ENCODE measurements at places on chromosomes 4 and X.

DNA sequence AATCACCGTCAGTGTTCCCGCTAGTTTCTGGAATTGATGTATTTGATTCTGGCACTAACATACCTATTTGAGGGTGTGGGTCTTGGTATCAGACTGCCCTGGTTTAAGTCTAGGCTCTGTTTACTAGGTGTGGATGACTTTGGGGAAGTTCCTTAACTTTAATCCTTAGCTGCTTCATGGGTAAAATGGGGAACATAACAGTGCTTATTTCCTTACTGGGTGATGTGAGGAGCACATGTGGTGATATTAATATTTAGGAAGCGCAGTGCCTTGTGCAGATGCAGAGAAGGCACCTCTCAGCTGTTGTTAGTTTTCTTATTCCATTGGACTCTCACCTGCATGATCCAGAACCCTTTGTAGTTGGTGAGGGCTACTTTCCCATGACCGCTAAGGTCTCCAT is 17.1 kb downstream of the RNF4 start:
- no peak for DNase-seq

DNA sequence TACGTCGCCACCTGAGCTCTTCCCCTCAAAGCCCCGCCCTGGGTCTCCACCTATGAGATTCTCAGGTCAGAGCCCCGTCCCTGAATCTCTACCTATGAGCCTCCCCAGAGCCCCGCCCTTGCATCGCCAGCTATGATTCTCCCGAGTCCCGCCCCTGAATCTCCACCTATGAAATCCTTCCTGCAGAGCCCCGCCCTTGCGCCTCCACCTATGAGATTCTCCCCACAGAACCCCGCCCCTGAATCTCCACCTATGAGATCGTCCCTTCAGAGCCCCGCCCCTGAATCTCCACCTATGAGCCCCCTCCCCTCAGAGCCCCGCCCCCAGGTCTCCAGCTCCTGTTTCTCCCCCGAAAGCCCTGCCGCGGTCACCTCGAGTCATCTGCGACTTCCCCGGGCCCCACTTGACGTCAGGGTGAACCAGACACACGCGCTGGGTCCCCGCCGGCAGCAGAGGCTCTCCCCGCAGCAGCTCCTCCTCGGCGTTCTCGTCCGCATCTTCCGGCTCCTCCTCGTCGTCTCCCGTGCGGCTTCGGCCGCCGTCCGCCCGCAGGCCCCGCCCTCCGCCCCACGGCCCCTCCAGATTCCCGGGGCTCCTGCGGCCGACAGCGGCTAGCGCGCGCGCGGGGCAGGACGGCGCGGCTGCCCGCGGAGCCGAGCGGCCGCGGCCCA is 393 bp downstream of the GTPBP6 start:
- peak; percentile 99 for DNase-seq

DNA sequence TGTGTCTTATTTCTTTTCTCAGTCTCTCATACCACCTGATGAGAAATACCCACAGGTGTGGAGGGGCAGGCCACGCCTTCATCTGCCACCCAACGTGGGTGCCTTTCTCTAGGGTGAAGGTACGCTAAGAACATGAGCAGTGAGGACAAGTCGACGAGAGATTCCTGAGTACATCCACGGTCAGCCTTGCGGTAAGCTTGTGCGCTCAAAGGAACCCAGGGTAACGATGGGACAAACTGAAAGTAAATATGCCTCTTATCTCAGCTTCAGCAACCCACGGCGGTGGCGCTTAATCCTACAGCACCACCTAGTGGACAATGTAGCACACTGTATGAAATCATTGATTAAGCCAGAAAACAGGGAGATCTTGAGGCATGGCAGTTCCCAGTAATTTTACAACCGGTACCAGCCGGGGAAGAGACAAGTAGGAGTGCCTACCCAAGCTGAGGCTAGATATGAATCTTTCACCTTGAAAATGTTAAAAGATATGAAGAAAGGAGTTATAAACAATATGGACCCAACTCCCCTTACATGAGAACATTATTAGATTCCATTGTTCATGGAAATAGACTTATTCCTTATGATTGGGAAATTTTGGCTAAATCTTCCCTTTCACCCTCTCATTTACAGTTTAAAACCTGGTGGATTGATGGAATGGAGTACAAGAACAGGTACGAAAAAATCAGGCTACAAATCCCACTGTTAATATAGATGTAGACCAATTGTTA is 63.0 kb downstream of the ZNF732 start:
- DNase-seq = no peak

- no peak for DNase-seq
Measured at GRCh38 chrX:120749141-120749846, 119.4 kb upstream of the C1GALT1C1 start.

- peak; percentile 51 for DNase-seq
Measured at GRCh38 chr4:1469607-1470392, 63.6 kb upstream of the NKX1-1 start.

DNA sequence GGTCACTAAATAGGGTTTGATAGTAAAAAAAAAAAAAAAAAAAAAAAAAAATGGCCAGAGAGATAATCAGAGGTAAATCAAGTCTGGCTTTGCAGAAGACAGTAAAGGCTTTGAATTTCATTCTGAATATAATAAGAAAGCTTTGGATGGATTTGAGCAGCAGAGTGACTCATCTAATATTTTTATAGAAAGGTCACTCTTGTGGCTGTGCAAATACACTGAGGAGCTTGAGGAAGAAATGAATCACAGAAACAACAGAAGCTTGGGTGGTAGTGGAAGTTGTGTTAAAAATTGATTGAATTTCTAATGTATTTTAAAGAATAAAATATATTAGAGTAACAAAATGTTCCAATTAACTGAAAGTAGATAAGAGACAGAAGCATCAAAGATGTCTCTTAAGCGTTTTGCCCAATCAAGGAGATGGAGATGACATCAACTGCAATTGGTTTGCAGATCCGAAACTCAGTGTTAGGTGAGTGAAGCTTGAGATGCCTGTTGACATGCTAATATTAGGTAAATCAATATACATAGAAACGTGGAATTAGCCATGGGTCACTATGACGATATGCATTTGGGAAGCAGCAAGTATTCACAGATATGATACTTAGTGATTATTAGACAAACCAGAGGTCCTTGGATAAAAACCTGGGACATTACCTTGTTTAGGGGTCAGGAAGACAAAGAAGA is 280.5 kb downstream of the GPM6A start:
- DNase-seq = peak; percentile 86
